GM23338 (cell line): ENCODE measurements at places on chromosomes 4 and X.

GRCh38 chr4:183355405-183355804 is 33.2 kb upstream of the CLDN24 start:
- DNase-seq = no peak

DNA sequence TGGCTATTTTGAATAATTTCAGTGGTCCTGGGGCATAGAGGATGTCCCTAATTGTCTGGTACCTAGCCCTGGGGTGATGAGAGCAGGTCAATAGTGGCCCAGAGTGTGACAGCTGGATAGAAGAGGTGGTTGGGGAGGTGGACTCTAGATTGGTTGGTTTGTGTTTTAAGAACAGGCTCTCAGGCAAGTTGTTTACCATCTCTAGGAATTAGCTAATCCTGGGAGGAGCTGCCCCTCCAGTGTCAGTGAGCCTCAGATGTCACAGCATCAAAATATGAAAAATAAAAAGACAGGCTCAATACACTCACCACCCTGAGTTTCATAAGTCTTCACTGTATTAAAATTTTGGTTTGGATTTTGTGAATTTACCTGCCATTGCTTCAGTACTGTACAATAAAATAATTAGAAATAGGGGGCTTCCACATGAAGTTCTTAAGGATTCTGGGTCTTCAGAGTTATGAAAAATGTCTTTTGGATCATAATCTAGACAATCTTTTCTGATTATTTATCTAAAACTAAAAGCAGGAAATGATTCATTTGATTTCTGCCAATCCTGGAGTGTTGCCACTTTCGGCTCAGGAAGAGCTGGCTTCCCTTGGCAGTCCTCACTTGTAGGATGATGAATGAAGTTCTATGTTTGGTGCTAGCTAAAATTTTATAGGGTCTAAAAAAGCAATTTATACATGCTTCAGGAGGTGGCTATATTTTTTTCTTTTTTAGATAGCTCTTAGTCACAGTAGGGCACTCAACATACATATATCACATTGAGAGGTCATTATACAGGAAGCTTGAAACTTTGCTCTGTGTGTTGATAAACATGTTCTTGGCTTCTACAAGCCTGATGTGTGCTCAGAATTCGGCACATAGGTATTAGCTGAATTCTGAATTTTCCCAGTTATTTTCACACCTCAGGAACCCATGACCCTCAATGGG is 395.1 kb downstream of the RAB28 start:
- no peak for DNase-seq

GRCh38 chr4:153222707-153223426 is 18.6 kb downstream of the TRIM2 start:
- peak; percentile 70 for DNase-seq

DNA sequence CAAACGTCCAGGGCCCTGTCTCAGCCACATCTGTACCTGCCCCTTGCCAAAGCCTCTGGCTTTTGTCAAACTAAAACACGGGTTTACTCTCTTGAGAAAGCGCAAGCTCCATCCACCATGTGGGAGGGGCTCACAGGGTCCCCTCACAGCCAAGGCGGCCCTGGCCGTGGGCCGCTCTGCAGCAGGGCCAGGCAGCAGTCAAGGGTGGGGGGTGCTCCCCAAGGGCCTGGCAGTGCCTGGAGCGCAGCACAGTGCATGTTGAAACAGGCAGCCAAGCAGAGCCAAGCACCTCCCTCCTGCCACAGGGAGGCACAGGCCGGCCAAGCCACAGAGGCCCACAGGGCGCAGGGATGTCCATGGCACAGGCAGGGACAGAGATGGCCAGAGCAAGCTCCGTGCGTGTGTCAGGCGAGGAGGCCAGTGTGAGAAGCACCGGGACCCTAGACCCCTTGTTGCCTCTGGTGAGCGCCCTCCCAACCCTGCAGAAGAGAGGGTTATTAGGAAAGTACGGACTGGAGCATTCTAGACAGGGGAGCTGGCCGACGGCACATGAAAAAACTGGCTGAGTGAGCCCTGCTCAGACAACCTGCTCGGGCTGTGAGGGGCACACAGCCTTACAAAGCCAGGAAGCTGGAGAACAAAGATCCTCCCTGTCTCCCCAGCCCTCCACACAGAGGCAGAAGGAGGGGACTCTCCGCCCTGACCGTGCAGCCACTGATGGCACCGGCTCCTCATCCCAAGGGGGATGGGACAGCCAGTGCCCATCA is 39.0 kb downstream of the FAM53A start:
- DNase-seq = peak; percentile 47

GRCh38 chrX:54067766-54068165 is 23.5 kb upstream of the PHF8 start:
- DNase-seq = no peak

GRCh38 chr4:139876337-139876941 is 210.8 kb downstream of the MGST2 start:
- DNase-seq = no peak

- DNase-seq = no peak
These were observed 66.6 kb upstream of the NAF1 start for GRCh38 chr4:163233321-163233720.

DNA sequence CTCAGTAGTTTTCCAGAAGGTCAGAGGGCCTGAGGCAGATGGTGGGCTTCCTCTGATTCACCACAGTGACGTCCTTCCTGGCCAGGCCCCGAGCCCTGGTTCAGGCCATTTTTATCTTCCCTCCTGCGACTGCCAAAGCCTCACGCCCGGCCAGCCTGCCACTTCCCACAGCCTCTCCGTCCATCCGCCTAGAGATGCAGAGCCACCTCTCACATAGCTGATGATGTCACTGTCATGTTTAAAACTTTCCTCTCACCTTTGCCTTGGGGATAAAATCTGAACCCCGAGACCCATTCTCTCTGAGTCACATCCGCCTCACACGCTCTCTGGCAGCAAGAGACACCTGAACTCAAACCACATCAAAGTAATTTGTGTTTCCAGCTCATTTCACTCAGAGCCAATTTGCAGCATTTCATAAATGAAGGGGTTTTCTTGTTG is 175.3 kb downstream of the QDPR start:
- no peak for DNase-seq

- DNase-seq = no peak
These were observed 36.0 kb downstream of the AWAT2 start for GRCh38 chrX:70013466-70014381.

- DNase-seq = no peak
These were observed 19.6 kb upstream of the KDM5C start for GRCh38 chrX:53244610-53245009.

DNA sequence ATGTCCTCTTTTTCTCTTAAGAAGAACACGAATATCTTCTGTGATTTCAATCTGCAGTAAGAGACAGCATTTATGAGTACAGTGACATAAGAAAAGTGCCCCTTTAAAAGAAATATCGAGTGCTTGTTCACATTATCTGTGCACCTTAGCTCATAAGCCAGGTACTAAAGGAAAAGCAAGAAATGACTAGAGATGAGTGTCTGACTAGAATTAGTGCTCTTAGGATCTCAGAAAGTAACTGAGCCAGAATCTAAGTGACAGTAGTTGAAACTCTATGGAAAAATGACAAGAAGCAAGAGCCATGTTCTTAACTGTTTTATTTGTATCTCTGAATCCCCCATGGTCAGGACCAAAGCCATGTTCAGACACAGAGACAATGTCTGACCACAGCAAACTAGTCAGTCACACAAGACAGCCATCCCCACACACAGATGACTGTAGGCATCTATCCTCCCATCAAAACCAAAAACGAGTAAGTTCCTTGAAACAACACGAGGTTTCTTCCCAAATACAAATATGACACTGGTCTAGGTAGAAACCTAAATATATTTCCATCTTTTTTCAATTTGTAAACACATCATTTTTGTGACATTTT is 36.8 kb downstream of the ACSL4 start:
- DNase-seq = no peak

- DNase-seq = peak; percentile 78
These were observed 511 bp downstream of the PPM1K start for GRCh38 chr4:88283661-88284438.

DNA sequence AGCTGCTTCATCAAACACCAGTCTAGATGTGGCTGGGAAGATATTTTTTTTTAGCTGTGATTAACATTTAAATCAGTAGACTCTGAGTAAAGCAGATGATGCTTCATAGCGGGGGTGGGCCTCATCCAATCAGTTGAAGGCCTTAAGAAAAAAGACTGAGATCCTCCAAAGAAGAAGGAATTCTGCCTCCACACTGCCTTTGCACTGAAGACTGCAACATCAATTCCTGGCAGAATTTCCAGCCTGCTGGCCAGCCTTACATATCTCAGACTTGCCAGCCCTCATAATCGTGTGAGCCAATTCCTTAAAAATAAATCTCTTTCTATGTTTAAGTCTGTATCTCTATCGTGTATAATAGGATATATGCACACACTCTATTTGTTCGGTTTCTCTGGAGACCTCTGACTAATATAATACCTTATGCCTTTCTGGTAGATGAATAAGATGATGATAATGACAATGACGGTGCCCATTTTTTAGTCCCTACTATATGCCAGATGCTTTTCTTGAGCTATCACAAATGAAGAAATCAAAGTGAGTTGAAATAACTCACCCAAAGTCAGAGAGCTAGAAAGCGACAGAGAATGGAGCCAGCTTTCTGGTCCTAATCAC is 66.1 kb upstream of the SOD3 start:
- DNase-seq = no peak

- no peak for DNase-seq
These were observed 62.1 kb upstream of the SCOC start for GRCh38 chr4:140311257-140311835.

DNA sequence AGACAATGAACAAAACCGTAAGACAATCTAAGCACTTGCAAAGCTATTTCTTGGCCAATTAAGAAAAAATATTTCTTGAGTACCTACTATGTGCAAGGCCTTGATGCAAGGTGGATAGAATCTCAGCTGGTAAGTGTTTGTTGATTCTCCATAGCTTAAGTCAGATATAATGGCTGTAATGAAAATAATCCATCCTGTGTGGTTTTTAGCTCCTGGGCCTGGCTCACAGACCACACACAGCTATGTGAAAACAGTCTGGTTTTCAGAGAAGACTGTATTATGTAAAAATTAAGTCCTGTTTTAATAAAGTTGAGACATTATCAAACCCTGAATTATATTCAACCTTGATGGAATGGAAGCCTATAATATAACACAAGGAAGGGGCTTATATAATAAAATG is 7.8 kb upstream of the DDIT4L start:
- no peak for DNase-seq

DNA sequence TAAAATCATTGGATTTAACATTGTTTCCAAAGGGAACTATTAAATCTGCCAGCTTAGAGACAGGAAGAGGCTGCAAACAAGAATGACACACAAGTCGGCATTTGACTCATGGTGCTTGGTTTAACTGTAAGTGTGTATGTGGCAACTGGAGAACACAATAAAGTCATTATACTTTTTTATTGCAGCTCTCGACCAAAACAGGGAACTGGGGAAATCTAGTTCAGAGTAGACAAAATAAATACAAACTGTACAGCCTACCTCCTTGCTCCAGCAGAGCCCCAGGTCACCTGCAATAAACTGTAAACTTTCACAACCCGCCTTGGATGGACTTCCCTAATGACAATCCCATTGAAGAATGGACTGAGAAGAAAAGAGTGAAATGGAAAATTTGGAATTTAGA is 24.0 kb downstream of the NPY5R start:
- DNase-seq = no peak

GRCh38 chr4:142353149-142353738 is 492.9 kb downstream of the INPP4B start:
- peak; percentile 81 for DNase-seq

DNA sequence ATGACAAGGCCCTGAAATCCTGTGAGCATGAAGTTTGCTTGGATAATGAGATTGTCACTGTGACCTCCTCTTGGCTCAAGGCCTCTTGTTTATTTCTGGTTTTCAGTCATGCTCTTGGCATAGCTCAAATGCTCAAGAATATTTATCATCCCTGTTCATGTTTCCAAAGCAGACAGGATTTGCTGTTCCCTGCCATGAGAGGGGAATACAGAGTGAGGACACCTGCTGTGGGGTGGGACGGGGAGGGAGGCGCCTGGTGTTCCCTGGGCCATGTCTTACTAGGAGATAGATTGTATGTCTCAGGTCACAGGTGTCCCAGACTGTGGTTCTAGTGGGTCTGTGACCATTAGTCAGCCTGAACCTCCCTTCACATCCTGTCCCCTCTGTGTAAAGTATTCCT is 34.9 kb upstream of the SH3RF1 start:
- no peak for DNase-seq

DNA sequence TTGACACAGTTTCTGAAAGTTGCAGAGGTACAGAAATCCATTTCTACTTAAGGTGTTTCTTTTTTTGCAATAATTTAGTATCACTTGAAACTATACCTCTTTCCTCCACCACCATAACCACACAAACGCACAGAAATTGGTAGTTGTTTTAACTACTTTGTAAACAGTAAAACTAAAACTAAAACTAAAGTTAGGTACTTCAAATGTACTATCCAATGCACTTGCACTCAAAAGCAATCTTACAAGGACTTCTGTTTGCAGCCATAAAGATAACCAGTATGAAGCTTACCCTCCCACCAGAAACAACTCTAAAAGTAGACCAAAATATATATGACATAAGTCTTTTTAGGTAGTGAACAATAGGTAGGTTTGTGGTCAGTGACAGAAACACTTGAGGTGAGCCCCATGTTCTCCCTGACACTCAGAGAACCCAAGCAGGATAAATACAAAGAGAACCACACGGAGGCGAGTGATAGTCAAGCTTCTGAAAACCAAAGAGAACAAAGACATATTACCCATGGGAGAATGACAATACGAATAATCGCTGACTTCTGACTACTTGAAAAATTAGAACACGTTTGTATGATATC is 72.2 kb upstream of the VBP1 start:
- no peak for DNase-seq

- no peak for DNase-seq
These were observed 161.8 kb upstream of the LDB2 start for GRCh38 chr4:17060230-17060629.

GRCh38 chr4:59341506-59341905 is 1858.6 kb upstream of the ADGRL3 start:
- no peak for DNase-seq

- DNase-seq = no peak
These were observed 12.7 kb downstream of the STEEP1 start for GRCh38 chrX:119552508-119552907.

- DNase-seq = no peak
These were observed 50.3 kb downstream of the EFNB1 start for GRCh38 chrX:68878977-68879645.

DNA sequence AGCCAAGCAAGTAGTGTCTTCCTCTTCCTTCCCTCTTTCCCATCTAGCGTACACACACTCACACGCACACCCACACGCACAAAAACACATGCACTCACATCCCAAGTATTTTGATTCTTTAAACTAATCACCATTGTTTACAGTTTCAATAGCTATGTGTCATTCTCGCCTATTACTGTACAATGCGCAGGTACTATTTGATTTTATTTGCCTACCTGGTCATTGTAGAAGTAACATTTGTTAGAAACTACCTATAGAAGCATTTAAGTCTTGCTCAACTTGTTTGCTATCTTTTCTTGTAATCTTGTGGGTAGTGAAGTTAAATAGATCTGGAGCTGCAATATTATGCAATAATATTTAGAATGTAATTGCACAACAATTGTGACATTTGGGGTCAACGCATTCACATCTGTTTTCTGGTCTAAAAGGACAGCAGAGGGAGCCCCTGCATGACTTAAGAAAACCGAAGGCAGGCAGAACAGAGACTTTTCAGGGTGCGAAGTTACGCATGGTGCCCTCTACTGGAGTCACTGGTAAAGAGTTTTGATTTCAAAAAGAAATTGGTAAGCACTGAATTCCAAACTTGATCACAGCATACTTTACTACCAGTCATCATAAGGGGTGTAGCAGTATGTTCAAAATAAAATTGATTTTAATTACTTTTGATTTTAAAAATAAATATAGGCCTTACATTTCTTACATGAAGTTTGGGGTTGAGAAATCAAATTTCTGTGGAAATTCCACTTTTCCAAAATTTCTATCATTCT is 503.3 kb upstream of the FAM241A start:
- peak; percentile 93 for DNase-seq

- peak; percentile 72 for DNase-seq
These were observed 172.2 kb upstream of the CXCL13 start for GRCh38 chr4:77433418-77433733.
